ENCODE measurements at places on chromosomes 7 and 10.

GRCh38 chr10:77925410-77925794 lies 1.2 kb downstream of the DLG5 start:
- peak; percentile 10 for DNase-seq

DNA sequence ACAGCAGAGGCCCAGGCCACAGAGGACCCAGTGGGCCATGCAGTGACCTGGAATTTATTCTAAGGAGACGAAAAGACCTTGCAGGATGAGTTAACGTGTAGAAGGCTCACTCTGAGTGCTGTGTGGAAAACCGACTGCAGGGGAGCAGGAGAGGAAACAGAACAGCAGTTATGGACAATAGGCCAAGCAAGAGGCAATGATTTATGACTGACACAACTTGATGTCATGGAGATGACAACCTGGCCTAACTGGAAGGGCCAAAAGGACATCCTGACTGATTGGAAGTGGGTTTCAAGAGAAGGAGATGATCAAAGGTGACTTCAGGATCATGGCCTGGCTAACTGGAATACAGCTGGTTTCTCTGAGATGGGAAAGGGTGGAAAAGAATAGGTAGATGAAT lies 70.2 kb upstream of the RAPGEF5 start:
- no peak for DNase-seq

GRCh38 chr7:66152371-66153191 lies 37.9 kb downstream of the CRCP start:
- no peak for DNase-seq

- DNase-seq = no peak
Observed at GRCh38 chr10:59799421-59799820, 46.2 kb upstream of the MRLN start.

GRCh38 chr7:108308903-108309302 lies 147.3 kb downstream of the NRCAM start:
- peak; percentile 7 for DNase-seq

DNA sequence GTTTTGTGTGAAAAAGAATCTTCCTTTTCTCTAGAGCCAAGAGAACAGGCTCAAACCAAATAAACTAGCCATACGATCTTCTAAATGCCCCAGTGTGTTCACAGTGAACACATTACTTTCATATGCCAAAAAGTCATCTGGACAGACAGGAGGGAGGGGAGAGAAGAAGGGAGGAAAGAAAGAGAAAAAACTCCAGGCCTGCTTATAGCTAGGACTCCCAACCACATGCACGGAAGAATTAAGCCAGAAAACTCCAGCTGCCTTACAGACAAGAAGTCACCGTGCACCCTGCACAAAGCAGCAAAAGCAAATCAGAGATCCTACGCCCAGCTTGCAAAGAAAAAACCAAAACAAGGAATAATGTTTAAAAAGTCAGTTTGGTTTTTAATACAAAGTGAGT lies 34.3 kb downstream of the SNX8 start:
- no peak for DNase-seq

- DNase-seq = peak; percentile 32
Observed at GRCh38 chr10:62081341-62082270, 180.1 kb downstream of the ARID5B start.

DNA sequence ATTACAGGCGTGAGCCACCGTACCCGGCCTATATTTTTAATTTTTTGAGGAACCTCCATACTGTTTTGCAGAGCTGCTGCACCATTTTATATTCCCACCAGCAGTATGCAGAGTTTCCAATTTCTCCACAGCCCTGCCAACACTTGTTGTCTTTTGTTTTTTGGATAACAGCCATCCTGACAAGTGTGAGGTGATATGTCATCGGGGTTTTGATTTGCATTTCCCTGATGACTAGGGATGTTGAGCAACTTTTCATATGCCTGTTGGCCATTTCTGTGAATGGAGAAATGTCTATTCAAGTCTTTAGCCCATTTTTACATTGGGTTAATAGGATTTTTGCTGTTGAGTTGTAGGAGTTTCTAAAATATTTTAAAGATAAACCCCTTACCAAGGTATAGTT lies 22.2 kb downstream of the ENTPD7 start:
- DNase-seq = peak; percentile 74

DNA sequence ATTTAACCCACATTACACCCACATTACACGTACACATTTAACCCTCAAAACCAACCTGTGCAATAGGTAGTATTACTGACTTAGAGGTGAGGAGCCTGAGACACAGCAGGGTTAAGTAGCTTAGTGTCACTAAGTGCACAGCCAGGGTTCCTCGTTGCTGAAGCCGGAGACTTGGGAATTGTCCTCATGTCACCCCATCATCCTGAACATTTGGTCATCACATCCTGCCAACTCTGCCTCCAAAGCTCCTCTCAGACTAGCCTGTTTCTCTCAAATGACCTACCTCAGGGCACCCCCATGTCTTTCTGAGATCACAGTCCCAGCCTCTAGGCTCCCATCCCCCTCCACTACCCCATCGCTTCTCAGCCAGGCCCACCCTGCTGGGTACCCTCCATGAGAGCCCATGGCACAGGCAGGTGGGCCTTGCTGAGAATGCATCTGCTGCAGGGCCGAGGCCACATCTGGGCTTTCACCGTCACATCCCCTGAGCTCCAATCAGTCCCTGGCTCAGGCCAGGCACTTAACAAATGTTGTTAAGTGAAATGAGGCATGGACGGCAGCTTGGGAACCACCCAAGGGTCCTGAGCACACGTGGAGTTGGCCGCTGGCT lies 21.1 kb upstream of the PCBD1 start:
- no peak for DNase-seq

GRCh38 chr10:71827852-71828251 lies 23.2 kb downstream of the PSAP start:
- DNase-seq = no peak

GRCh38 chr7:134512271-134512670 lies 15.1 kb upstream of the AKR1B10 start:
- DNase-seq = no peak

DNA sequence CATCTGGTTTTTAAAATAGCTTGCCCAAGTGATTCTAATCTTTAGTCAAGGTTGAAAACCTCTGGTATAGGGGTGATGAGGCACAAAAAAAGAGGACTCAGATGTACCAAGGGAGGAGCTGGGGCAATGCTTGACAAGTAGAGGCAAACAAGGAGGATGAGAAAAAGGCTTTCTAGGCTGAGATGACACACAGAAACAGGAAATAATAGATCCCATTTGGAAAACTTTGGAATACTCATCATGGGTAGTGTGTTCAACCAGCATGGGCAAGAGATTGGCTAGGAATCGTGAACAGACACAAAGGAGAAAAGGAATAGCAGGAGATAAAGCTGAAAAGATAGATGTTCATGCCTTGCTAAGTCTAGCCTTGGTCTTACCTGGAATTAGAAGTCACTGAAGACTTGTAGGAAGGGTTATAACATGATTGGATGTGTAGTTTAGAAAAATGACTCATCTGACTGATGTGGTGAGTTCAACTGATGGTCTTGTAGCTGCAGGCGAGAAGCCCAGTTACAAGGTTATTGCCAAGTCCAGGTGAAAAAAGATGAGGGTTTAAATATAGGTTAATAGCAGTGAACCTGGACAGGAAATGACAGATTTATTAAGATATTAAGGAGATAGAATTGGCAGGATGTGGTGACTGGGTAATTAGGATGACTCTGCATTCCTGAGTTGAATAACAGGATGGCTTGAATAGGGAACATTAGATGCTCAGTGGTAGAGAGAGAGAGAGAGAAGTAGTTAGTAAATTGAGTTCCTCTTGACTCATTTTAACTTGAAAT lies 214.0 kb upstream of the LRGUK start:
- DNase-seq = no peak

DNA sequence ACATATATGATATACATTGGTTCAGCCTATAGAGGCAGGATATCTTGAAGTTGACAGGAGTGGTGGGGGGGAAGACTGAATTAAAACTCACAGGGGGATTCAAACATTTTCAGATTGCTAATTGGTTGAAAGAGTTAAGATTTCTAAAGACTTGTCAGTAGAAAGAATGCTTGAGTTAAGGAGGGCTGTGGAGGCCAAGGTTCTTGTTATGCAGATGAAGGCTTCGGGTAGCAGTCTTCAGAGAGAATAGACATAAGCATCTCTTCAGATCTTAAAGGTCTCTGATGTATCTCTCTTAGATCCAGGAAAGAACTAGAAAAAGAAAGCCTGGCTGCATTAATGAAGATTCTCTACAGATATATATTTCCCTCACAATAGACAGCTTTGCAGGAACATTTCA lies 209.8 kb upstream of the SEMA3D start:
- no peak for DNase-seq

GRCh38 chr10:35324196-35324595 lies 12.1 kb upstream of the CCNY start:
- DNase-seq = no peak

- DNase-seq = no peak
Observed at GRCh38 chr10:31706464-31707092, 222.1 kb downstream of the ARHGAP12 start.

DNA sequence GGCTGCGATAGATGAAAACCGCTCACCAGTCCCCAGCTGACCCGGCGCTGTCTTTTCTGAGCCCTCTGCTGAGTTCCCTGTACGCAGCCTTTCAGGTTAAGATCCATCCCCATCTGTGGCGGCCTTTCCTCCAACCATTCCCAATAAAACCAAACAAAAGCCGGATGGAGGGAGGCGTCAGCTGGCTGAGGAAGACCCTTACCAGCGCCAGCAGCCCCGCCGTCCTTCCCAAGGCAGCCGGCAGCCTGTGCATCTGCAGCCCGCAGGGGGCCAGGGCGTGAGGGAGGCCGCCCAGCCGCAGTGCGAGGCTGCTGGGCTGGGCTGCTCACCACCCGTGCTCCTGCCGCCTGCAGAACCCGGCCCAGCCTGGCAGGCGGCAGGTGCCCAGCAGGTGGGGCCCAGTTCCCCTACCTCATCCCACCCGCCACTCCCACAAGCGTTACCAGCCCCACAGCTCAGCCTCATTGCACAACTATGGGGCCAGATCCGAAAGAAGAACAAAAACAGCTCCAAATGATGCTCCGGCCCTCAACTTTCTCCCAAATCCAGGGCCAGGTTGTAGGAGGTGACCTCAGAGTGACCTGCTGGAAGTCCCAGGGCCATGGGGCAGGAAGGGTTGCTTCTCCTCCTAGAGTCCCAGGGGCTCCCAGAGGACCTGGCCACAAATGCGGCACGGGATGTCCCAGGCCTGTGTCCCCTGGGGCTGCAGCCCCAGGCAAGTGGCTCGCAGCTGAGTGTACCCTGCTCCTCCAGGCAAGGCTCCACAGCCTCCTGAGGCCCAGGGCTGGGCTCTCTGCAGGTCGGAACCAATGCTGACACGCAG lies 23.8 kb downstream of the PAPOLB start:
- no peak for DNase-seq

GRCh38 chr7:105352018-105352612 lies 36.6 kb downstream of the SRPK2 start:
- peak; percentile 83 for DNase-seq

GRCh38 chr7:123502201-123502600 lies 32.2 kb downstream of the IQUB start:
- DNase-seq = no peak

GRCh38 chr10:30438021-30438850 lies 4.3 kb downstream of the MAP3K8 start:
- no peak for DNase-seq

GRCh38 chr10:117535298-117536071 lies 7.1 kb upstream of the EMX2 start:
- DNase-seq = no peak

DNA sequence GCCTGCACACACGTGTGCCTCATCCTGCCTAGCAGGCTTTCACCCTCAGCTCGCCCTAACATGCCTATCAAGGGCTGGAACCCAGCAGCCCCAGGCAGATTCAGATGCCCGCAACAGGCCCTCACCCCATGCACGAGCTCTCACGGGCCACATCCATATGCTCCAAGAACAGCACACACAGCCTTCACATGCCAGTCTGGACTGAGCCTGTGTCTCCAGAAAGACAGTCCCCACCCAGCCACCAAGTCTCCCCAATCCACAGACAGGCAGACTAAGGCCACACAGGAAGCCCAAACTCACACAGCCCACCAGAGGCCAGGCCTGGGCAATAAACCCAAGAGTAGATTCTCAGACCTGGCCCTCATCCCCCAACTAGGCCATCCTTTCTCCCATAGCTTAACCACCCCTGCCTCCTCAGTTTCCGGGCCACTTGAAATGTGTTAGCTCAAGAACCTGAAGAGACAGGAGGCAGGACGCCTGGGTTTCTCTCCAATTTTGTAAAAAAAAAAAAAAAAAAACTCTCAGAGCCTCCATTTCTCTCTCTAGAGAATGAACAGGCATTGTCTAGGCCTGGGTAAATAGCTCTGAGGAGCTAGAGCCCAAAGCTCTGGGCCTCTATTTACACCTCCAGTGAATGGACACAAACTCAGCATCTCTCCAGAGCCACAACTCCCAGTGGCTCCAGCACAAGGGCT lies 6.8 kb downstream of the LDB1 start:
- no peak for DNase-seq

All from inflammatory macrophage treated with lipopolysaccharide for 1 hour (primary cell).